Activated CD4-positive, alpha-beta T cell treated with anti-CD3 and anti-CD28 coated beads, Interleukin-2, amount 50 U/mL, for 4 hours (primary cell): ENCODE measurements at places on chromosomes 3 and 15.
A peak's percentile ranks its signal among the peaks of the same experiment; 100 is the strongest.

- no peak for DNase-seq
Observed at GRCh38 chr15:31383139-31383538, 56.5 kb downstream of the KLF13 start.

DNA sequence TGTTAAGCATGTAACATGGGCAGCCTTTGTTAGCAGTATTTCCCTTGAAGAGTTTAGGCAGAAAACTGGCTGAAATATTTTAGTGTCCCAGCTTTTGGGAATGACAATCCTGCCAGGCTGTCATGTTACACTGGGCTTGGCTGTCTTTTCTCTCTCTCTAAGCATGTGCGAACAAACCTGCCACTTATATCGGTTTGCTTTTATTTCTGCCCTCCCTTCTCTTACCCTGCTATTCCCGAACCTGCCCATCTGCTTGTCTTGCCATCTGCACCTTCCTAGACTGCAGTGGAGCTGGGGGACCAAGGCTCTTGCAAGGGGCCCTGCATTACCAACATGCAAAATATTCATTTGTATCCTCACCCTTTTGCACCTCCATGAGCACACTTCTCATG lies 339.6 kb downstream of the EPHB1 start:
- no peak for DNase-seq

DNA sequence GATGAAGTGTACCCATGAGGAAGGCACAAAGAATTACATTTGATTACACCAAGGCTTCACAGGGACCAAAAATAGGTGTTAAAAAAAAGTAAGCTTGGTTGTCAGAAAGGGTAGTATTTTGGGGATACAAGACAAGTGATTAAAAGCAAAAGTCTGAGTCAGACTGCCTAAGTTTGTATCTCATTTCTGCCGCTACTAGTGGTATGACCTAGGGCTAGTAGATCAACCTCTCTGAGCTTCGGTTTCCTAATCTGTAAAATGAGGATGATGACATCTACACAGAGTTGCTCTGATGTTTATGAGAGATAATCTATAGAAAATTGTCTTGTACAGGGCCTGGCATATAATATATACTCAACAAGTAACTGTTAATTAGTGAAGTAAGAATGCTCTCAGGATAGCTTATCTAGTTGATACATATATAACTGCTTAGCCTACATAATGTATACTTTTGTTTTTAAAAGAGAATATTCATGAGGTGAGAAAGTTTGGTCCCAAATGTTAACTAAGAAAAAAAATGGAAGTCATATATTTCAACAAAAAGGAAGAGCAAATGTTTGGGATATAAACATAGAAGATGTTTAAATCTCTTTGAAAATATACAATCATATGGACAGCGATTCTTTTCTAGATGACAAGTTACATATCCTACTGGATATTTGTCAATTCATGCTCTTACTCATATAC lies 163.0 kb upstream of the SLC2A2 start:
- no peak for DNase-seq

GRCh38 chr3:66497288-66497984 lies 3.4 kb downstream of the LRIG1 start:
- DNase-seq: no peak

- no peak for DNase-seq
Observed at GRCh38 chr15:80736560-80736959, 41.5 kb downstream of the ABHD17C start.

DNA sequence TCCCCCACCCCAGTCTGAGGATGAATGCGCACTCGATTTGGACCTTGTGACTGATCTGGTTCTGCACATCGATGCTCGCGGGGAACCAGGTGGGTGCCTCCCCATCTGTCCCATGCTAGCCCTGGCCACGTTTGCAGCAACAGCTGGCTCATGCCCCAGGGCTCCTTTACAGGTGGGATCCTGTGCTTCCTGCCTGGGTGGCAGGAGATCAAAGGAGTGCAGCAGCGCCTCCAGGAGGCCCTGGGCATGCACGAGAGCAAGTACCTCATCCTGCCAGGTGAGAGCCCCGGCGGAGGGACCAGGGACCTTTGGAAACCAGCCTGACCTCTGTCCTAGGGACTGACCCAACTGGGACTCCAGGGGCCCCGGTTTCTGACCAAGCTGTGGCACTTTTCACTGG lies 44.3 kb downstream of the DHX30 start:
- DNase-seq: no peak

DNA sequence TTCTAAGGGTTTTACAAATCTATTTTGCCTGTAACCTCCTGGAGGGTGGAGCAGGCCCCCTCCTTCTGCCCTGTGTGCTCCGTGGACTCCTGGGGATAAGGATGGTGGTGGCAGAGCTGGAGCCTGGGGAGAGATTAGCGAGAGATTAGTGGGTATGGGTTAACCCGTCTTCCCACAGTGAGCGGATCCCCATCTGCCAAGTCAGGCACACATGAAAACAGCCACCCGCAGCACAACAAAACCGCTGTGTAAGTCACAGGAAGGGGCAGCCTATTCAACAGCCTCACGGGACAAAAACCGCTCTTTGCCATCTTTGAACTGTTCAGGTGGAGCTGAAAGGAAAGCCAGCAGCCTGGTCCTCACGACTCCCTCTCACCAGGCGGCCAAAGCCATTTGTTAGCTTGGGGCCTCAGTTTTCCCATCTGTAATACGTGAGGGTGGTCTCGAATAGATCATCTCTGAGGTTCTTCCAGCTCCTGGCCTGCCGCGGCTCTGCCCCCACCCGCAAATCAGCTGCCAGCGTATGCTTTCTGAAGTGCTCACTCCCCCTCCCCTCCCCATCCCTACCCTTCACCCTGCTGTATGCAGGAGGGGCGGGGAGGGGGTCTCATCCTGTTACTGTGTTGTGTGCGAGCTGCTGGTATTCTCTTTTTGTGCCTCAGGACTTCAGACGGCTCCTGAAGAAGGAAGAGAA lies 43.6 kb downstream of the PDIA5 start:
- DNase-seq: no peak

GRCh38 chr3:58659051-58659675 lies 7.4 kb downstream of the FAM3D start:
- DNase-seq: no peak

- DNase-seq: no peak
Observed at GRCh38 chr15:65171428-65171827, 13.7 kb downstream of the CLPX start.

DNA sequence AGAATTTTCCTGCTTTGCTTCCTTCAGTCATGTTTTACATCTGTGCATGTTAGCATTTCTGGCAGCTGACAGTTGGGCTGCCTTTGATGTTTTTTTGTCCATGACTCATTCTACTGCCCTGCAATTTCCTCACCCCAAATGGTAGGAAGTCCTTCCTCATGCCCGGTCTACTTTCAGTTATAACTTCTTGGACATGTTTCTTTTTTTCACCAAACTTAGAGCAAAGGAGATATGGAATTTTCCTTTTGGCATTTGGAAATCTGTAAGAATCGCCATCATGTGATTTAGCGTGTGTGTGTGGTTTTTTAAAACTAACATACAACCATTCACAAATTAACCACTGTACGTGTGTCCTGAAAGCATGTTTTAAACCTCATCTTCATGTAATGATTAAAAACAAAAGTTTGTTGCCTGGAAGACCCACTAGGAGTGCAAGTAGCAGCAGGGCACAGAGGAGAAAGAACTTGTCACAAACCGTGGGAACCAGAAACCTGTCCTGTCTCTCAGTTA lies 430.7 kb upstream of the CFAP20DC start:
- DNase-seq: no peak

- no peak for DNase-seq
Observed at GRCh38 chr3:45885979-45886705, at the start of gene CCR9. Gene CCR9 (plus strand): TSS chr3:45886543. CDS start chr3:45894934, 8,391 bp downstream.

GRCh38 chr3:97228966-97229365 lies 414.6 kb downstream of the EPHA6 start:
- DNase-seq: no peak

- no peak for DNase-seq
Observed at GRCh38 chr15:80199869-80200268, 47.1 kb downstream of the FAH start.

- no peak for DNase-seq
Observed at GRCh38 chr3:194035406-194036138, 100.4 kb upstream of the HES1 start.

DNA sequence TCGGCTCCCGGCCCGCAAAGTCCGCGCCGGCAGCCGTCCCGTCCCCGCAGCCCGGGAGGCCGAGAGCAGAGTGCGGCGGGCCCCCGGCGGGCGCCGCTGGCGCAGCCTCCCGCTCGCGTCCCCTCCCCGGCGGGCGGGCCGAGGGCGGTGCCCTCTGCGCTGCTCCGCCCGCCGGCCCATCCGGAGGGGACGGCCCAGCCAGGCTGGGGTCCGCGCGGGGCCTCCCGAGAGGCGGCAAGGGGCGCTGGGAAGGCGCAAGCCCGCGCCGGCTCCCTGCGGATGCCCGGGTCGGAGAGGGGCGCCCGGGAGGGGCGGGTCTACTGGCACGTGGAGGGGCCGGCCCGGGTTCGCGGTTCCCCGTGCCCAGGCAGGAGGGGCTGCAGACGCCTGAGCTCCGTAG lies at the start of the genes CLCN2 and POLR2H:
Gene CLCN2 (minus strand): TSS at position 74 of the 400 bp plus-strand sequence. CDS start 126 bp downstream, outside the sequence.
Gene POLR2H (plus strand): TSS at position 179 of the 400 bp plus-strand sequence. CDS start 1,783 bp downstream, outside the sequence.
- peak; percentile 20 for DNase-seq

DNA sequence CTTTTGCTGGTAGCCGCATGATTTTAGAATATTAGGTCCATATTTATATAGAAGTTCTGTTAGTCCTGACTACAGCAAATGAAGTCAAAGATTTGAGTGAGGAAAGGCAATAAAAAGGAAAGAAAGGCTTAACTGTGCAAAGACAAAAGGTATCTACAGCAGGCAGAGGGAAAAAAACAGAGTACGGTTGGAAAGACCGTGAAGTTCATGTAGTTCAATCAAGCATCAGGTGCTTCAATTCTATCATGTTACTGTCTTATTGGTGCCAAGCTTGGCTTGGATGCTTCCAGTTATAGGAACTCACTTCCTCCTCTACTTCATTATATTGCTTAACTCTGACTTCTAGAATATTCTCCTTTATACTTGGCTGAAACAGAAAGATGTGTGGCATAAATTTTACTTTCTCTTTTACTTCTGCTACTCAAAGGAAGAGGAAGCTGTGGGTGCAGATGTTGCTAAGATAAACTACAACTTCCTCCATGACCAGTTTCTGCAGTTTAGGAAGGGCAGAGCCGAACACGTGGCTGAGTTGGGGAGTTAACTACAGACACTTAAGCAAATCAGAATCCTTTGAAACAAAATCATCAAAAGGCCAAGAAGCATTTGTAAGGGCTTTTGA lies 72.6 kb upstream of the ZBED2 start:
- DNase-seq: peak; percentile 59

- DNase-seq: no peak
Observed at GRCh38 chr3:141391298-141391990, 23.1 kb downstream of the ZBTB38 start.

DNA sequence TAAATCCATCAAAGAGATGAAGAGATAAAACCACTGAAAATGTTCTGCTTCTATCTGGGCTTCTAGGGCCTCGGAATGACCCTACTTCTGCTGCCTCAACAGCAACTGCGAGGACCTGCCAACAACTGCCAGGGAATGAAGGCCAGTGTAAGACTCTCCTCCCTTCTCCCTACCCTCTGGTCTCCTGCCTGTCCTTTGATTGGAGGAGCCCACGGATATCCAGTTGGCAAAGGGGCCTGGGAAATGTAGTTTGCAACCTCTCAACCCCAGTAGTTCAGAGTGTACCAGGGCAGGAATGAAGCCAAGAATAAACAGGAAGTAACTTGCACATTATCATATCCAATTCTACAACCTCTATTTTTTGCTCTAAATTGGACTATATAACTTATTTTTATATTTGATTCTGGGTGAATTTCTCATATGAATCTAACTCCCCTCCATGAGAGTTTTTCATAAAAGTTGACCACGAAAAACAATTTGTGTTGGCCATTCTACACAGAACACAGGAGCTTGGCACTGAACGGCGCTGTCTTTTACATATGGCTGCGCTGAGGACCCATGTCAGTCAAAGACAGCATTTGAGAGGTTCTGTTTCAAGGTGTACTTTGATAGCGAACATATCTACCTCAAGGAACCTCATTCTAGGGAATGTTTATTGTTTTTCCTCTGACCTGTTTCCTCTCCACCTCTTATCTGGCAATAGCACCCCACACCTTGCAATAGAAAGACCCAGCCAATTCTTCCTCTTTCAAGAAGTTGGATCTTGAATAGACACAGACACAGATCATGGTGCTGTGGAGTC lies 91.1 kb upstream of the RNF7 start:
- no peak for DNase-seq

DNA sequence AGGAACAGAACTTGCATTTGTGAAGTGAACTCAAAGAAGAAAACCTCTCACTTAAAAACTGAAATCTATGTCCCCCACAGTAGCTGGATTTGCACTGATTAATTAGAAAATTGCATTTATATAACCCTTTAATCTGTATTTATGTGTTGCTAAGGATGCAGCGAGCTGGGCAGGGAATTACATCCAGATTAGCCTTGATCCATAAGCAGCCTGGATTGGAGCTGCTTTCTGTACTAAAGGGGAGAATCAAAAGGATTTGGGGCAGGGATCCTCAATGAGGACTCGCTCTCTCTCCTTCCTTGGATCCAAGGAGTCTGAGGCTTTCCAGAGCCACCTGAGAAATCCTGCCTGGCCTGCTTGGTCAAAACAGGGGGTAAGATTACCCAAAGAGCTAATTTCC lies 125.9 kb downstream of the TLE3 start:
- DNase-seq: no peak

DNA sequence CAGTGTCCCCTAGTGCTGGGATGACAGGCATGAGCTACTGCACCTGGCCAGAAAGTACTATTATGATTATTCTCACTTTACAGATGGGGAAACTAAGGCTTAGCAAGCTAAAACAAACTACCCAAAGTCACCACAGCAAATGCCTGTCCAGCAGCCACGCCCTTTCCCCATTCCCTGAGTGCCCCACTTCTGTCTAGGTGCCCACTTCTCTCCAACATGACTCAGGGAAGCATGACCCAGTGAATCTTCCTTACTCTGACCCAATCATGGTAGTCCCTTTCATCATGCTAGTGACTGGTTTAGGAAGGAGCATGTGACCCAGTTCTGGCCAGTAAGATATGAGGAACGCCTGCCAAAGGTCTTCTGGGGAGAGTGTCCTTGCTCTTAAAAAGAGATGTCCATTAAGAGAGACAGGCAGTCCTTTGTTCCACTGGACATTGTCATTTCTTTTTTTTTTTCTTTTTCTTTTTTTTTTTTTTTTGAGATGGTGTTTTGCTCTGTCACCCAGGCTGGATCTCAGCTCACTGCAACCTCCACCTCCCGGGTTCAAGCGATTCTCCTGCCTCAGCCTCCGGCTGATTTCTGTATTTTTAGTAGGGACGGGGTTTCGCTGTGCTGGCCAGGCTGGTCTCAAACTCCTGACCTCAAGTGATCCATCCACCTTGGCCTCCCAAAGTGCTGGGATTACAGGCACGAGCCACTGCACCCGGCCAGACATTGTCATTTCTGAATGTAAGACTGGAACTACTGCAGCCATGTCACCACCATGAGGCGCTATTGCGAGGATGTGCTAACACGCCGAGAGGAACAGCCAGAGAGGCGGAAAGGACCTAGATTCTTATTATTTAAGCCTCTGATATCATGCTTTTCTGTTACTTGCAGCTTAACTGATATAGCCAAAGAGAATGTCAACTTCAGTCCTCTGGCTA lies 19.8 kb downstream of the MEGF11 start:
- DNase-seq: no peak
